ENCODE measurements at places on chromosomes 4 and X.

- no peak for DNase-seq
Measured at GRCh38 chr4:150581056-150581605, 820 bp upstream of the MAB21L2 start.

GRCh38 chrX:110322603-110323002 lies 4.7 kb upstream of the AMMECR1 start:
- no peak for DNase-seq

GRCh38 chr4:24169956-24170355 lies 280.1 kb upstream of the PPARGC1A start:
- no peak for DNase-seq

GRCh38 chrX:140157143-140157542 lies 191.8 kb upstream of the CXorf66 start:
- DNase-seq, result no peak

GRCh38 chrX:34813618-34814017 lies 129.0 kb upstream of the FAM47B start:
- no peak for DNase-seq

GRCh38 chr4:60241866-60242265 lies 958.3 kb upstream of the ADGRL3 start:
- no peak for DNase-seq

DNA sequence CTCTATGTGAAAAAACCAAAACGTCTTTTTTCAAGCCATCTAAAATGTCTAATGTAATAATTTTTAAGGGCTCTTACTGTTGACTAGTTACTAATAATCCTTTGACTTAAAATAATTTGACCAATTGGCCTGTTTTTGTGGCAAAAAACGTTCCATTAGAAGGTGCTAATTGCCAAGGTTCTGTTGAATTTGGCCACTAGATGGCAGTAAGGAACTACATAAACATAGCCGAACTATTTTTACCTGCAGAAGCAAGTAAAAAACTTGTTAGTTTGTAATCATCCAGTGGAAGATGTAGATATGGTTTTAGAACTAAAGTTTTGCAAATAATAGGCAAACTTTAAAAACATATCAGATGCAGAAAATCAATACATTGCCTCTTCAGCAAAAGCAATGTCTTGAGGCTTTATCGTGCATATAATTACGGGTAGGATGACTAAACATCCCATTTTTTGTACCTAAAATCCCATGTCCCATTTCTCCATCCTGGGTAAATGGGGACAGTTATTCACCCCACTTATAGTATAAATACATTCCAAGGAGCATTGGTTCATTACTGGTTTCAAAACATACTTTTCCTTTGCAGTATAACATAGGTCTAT lies 57.6 kb downstream of the PROM1 start:
- DNase-seq, result no peak

DNA sequence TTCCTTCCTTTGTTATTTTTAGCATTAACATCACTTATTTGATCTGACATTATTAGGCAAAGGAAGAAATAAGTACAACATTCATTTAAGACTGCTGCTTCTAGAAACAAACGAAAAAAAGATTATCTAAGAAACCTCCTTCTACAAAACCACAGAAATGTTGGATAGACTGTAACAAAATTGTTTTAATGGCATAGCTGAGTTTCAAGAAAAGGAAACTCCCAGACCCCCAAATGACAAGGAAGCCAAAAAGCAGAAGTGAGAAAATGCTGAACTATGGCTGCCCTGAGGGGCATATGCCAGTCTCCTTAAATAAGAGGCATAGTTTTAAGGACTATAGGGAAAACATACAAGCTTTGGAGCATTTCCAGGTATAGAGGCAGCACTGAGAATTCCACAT lies 1431.6 kb upstream of the TENM3 start:
- DNase-seq, result no peak

All from activated T-helper 1 cell treated with anti-CD3 and anti-CD28 coated beads, Interleukin-2, amount 50 U/mL, for 16 hours (primary cell).